ENCODE measurements at places on chromosomes 4 and X.

DNA sequence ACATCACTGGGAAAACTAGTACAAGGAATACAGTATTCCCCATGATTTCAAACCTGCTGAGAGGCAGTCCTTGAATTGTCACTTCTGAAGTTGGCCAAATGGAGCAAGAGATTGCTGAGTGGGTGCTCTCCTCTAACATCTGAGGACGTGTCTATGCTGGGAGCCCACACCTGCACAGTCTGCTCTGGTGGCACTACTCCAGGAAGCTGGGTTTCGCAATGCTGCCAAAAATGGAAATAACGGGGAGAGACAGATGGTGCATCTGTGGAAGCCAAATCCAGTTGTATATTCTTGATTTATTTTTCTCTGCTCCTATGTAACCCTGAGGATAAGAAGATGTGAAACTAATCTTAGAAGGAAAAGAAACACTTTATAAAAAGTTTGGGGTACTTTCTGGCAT lies 240.1 kb upstream of the CTSO start:
- no peak for DNase-seq

DNA sequence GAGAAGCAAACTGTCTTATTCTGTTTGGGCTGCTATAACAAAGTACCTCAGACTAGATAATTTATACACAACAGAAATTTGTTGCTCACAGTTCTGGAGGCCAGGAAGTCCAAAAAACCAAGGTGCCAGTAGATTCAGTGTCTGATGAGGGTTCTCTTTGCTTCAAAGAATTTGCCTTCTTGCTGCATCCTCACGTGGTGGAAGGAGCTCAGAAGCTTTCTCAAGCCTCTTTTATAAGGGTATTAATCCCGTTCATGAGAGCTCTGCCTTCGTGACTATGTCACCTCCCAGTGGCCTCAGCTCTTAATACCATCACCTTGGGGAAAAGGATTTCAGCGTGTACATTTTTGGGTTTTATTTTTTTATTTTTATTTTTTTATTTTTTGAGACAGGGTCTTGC lies 20.1 kb downstream of the CA5B start:
- no peak for DNase-seq

GRCh38 chr4:163858515-163858914 lies 364.0 kb downstream of the TMA16 start:
- no peak for DNase-seq

- DNase-seq: no peak
Measured at GRCh38 chr4:157992038-157992705, 180.7 kb downstream of the GASK1B start.

DNA sequence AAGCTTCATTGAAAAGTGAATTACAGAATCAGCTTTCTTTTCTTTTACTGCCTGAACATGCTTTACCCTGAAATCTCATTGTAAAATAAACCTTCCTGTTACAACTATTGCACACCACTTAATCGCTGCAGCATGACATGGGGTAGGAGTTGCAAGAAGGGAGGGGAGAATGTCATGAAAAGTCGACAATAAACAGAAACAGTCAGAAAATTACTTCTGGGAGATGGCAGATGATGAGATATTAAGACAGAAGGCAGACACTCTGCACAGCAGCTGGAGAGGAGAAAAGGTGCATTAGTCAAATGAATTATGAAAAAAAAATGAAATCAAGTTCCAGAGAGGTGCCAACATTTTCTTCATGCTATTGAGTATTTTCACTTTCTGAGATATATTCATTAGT lies 287.7 kb downstream of the PCDH7 start:
- DNase-seq: no peak

GRCh38 chrX:267771-268261 lies 13.4 kb upstream of the PLCXD1 start:
- no peak for DNase-seq

DNA sequence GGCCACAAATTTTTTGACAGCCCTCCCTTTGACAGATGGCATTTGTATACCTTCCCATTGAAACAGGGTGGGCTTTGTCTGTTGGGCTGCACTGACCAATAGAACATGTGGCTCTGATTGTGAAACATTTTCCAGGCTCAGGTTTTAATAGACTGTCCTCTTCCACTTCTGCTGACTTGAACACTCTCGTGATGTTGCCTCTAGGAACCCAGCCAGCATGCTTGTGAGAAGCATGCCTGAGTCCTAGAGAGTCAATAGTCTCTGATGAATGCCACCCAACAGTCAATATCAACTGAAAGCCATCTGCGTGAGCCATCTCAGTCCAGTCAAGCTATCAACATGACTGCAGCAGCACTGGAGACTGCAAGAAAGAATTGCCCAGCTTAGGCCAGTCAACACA lies 290.0 kb downstream of the SLC7A11 start:
- DNase-seq: no peak

GRCh38 chr4:144808034-144808433 lies 162.1 kb downstream of the HHIP start:
- DNase-seq: no peak

- no peak for DNase-seq
Measured at GRCh38 chrX:135557344-135557743, 36.9 kb downstream of the INTS6L start.

DNA sequence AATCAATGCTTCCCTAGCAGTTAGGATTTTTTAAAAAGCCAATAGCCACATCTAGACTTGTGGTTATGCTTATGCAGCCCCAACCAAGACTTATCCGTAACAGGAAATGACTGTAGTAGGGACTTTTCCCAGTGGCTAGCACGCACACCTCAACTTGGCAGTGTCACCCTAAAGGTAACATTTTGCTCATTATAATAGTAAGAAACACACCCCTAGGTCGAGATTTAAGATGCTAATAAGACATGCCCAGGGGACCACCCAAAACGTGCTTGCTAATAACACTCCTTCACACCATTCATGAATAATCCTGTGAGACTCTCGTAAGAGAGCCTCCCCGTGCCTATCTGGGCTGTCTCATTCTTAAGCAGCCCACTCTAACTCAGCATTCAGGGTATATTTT lies 195.3 kb downstream of the CHIC1 start:
- DNase-seq: no peak

DNA sequence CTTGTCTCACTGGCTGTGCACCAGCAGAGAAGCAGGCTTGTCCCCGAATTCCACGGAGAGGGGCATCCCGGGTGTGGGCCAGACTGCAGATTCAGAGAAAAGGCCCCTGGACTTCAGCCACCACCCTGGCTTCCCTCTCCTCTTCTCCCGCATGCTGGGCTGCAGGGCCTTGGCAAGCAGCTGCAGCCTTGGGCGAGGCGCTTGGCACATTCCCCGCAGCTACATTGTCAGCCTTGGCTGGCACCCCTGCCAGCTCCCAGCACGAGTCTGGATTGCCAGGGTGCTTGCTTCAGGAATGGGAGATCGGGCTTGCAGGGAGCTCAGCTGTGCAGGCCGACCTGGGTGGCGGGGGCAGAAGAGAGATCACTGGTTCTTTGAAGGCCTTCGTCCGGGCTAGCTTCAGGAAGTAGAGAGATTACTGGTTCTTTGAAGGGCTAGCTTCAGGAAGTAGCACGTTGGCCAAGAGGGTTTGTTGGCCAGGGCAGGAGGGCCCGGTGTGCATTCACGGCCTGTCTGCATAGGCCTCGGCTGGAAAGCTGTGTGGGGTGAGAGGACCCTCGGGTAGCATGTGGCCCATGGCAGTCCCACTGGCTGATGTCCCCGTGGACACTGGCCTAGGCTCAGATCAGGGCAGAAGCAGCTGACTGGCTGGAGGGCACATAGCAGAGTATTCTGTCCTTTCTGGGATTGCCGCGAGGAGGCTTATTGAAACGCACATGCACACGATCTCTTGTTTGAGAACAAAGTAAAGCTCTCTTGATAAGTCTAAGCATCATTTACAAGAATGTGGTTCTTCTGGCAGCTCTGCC lies 2.7 kb downstream of the ABCD1 start:
- DNase-seq: no peak

DNA sequence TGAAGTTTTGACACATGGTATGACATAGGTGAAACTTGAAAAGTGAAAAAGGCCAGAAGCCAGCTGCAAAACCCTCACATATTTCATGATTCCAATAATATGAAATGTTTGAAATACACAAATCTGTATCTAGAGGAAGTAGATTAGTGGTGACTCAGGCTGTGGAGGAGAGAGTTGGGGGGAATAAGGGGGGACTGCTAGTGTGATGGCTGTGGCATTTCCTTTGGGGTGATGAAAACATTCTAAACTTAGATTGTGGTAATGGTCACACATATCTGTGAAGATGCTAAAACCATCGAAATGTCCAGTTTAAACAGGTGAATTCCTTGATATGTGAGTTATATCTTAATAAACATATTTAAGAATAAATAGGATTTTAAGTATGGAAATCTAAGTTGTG lies 343.5 kb upstream of the SFRP2 start:
- no peak for DNase-seq

GRCh38 chr4:110201502-110201901 lies 3.1 kb upstream of the ELOVL6 start:
- no peak for DNase-seq
